ENCODE measurements at places on chromosomes 5 and 9.

GRCh38 chr9:33374634-33375237 lies 27.6 kb downstream of the AQP7 start:
- peak; percentile 30 for DNase-seq

DNA sequence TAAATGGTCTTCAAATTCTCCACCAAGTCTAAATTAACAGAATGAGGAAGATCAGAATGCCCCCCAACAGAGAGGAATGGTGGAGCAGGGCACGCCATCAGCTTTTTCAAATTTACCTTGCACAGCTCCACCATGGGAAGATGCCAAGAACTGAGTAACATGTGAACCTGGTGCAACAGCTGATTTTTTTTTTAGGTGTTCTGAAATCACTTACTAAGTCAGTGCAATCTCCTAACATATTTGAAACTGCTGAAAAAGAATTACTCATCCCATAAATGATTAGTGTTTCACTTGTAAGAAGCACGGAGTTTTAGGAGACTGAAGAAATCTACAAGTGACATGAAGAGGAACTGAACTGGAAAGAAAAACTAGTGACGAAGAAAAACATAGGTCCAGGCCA lies 5.1 kb downstream of the TMEM245 start:
- no peak for DNase-seq

DNA sequence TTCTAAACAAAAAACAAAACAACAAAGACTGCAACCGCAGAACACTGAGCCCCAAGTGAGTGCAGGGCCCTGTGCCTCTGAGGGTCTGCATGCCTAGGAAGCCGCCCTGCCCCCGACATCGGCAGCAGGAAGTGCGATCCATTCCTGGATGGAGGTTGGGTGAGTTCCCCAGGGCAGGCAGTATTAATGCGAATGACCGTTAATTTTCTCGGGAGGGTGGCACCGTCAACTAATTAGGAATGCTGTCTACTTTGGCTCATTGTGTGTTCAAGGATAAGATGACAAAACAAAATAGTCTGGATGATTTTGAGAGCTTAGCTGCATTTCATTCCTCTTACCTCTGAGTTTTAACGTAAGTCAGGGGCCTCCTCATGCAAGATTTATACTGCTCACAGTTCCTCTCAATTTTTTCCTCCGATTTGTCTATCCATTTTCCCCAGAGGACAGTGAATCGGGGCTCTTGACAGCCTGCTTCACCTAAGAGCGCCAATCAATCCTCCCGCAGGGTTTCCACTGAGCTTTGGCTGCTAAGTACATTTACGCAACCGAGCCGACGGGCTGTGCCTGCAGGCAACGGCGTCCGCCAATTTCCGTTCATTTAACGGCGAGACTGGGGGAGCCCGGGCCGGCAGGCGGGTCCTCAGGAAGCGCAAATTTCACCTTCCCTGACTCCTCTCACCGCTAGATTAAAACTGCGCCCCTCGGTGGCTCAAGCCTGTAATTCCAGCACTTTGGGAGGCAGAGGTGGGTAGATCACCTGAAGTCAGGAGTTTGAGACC lies 2.9 kb upstream of the NXNL2 start:
- DNase-seq: no peak

DNA sequence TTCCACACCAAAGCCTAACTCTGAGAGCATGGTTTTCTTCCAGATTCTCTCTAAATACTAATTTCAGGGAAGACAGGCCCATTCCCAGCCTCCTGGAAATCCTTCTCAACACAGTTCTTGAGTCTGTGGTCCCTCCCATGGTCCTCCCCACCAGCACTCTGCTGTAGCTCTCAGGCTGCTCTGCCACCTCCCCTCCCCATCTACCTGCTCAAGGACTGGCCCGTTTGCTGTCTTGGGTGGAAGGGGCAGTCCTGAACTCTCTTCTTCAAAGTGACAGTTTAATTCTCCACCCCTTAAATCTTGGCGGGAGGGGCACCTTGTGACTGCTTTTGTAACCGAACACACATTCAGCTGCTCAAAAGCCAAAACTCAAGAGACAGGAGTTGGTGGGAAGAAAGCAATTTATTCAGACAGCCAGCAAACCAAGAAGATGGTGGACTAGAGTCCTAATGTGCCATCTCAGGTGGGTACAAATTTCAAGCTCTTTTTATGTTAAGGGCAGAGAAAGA lies 7.6 kb upstream of the LCN15 start:
- no peak for DNase-seq

GRCh38 chr9:38656896-38657295 lies 36.5 kb upstream of the ANKRD18A start:
- DNase-seq: no peak

DNA sequence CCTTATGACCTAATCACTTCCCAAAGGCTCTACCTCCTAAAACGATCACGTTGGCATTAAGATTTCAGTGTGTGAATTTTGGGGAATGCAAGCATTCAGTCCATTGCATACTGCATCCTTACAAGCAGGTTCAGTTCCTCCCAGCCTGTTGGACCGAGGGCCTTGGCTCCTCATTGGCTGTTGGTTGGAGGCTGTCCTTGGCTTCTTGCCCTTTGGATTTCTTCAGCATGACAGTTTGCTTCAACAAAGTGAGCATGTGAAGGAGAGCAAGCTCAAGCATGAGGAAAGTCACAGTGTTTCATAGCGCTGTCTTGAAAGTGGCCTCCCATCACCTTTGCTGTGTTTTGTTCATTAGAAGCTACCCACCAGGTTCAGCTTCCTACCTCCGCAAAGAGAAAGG lies 109.5 kb downstream of the GADD45G start:
- DNase-seq: no peak

GRCh38 chr9:94610181-94610606 lies 16.6 kb upstream of the FBP2 start:
- no peak for DNase-seq

- DNase-seq: no peak
These were observed 14.5 kb upstream of the RPL26L1 start for GRCh38 chr5:172944741-172945140.

GRCh38 chr5:120463006-120463680 lies 957 bp upstream of the PRR16 start:
- no peak for DNase-seq

DNA sequence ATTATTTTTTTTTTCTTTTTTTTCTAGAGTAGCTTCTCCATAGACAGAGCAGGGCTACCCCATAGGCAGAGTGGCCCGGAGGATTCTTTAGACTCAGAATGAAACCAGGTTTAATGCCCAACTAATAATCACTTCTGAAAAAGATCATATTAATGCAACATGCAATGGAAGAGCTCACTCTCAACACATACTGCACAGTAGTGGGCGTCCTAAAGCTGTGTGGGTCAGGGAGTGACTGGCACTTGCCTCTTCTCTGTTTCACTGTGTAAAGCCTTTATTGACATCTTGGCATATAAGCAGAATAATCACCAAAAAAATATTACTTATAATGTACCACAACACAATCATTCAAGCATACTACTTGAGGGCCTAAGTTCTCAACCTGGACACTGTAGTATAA lies 11.1 kb downstream of the PWWP2A start:
- DNase-seq: no peak

- no peak for DNase-seq
These were observed 15.8 kb downstream of the UBE2QL1 start for GRCh38 chr5:6464441-6464840.

- no peak for DNase-seq
These were observed 63.8 kb upstream of the ORM1 start for GRCh38 chr9:114258866-114259797.

DNA sequence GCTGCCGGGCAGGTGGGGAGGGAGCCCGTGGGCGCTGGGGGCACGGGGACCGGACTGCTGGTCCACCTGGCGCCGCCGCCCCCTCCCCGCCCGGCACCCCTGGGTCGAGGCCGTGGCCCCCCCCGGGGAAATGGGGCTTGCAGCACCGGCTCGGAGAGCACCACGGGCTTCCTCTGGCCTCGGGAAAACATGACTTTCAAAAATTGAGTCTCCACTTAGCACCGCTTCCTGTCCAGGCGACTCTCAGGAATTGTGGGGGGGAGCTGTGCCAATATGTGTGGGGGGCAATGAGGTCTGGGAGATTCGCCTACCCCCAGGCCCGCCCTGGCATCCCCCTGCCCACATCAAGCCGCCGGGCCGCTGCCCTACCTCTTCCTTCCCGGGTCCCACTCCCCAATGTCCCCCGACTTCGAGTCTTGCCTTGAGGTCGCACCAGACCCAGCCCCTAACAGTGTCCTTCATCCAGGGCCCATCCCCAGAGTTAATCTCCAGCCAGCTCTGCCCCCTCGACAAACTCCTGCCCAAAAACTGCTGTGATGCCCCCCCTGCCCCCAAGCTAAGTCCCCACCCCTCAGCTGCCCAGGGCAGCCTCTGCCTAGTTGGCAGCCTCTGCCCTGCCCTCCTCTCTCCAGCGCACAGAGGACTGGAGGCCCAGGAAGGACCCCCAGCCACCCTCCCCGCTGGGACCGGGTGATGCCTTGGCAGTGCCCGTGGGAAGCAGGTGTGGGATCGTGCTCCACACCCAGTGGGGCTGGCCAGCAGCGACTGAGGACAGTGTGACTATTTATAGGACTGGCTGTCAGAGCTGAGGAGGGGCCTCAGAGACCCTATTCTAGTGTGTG lies 3.9 kb downstream of the EGFL7 start:
- DNase-seq: no peak

DNA sequence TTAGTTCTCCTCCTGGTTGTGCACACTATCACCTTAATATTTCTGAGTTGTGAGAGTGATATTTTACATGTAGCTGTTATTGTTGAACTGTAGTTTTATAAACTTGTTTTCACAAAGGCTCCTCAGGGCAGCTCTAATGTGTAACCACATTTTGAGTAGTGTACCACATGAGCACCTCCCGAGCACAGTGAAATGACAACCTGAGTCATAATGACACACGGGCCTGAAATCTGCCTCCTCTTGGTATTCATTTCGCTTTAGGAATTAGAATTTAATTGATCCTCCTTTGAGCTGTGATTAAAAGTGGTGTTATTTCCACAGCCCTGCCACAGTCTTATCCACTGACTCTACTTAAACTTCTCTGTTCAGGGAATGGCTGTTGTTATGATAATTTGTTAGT lies 7.9 kb downstream of the MTRR start:
- no peak for DNase-seq

GRCh38 chr5:145853781-145854376 lies 18.7 kb upstream of the PRELID2 start:
- DNase-seq: no peak

- no peak for DNase-seq
These were observed 141.0 kb upstream of the GRHPR start for GRCh38 chr9:37281541-37281940.

DNA sequence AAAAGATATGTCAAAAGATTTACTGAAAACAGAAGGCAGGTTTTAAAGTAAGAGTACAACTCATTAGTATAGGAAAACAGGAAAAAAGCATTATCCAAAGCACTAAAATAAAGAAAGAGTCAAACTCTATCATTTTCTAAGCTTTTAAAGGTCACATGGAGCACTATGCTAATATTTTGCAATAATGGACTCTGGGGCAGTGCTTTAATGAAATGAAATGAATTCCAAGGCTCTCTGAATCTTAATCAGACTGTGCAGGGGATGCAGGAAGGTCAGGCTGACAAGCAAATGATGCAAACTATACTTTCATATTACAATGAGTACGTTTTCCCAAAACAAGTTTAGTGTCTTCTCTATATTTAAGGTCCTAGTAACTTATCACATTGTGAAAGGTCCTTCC lies 981.9 kb upstream of the DMAC1 start:
- DNase-seq: no peak

GRCh38 chr5:113505181-113505580 lies 8.3 kb upstream of the YTHDC2 start:
- DNase-seq: no peak

- DNase-seq: no peak
These were observed 110.9 kb upstream of the PRLR start for GRCh38 chr5:35341189-35341588.

DNA sequence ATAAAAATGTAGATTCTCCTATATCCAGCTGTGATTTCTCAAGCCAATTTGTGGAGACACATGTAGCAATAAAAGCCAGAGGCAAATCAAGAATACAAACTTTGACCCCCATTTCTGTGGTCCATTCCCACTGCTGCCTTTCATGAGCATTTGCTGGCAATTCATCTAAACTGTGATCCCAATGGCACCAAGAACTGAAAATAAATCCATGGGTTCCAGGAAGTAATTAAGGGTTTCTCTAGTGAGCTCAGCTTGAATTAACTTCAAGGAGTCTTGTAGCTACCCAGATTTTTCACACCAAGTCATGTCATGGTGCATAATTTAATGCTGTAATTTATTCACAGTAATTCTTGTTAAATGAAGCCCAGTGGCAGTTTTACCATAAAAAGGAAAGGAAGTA lies 145.0 kb upstream of the SMC2 start:
- DNase-seq: no peak

GRCh38 chr9:97475059-97475458 lies 26.4 kb upstream of the TMOD1 start:
- DNase-seq: no peak

DNA sequence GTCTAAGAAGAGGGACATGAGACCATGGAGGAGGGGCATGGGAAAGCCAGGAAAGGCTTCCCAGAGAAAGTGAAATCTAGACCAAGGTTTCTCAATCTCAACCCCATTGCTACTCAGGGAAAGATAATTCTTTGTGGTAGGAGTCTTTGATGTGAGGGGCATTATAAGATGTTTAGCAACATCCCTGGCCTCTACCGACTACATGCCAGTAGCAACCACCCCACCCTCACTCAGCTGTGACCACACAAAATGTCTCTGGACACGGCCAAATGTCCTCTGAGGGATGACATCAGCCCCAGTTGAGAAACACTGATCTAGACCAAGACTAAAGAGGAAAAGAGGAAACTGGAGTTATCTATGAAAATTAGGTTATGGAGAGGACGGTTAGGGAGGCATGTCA lies 298.5 kb upstream of the KIF2A start:
- no peak for DNase-seq

GRCh38 chr9:135499326-135500070 lies 984 bp upstream of the MRPS2 start:
- peak; percentile 73 for DNase-seq

GRCh38 chr9:123131258-123131657 lies 97.8 kb downstream of the GPR21 start:
- DNase-seq: no peak

GRCh38 chr5:138241688-138242571 lies 28.8 kb upstream of the CDC23 start:
- DNase-seq: no peak

DNA sequence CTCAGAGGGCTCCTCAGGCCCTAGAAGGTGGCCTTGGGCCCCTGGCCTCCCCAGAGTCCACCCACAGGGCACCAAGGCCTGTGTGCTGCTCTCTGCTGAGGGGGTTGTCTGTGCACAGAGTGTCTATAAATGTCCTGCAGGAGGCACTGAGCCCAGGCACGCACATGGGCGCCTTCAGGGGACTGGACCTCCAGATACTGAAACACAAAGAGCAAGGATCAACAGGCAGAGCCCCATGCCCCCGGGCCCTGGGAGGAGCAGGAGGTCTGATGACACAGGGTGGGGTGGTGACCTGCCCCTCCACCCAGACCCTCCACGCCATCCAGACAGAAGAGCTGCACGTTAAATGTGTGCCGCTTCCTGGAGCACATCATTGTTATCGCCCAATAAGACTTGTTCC lies 64.6 kb upstream of the SIMC1 start:
- DNase-seq: no peak

GRCh38 chr9:114668146-114668545 lies 10.5 kb upstream of the TEX53 start:
- no peak for DNase-seq

GRCh38 chr5:163633926-163634460 lies 128.6 kb downstream of the MAT2B start:
- no peak for DNase-seq

- no peak for DNase-seq
These were observed 210.1 kb upstream of the SLC24A2 start for GRCh38 chr9:19998823-19999455.

GRCh38 chr9:73038613-73039012 lies 85.8 kb upstream of the ALDH1A1 start:
- DNase-seq: no peak
